ENCODE measurements at places on chromosomes 7 and 10.

GRCh38 chr7:43659549-43659896, 69.8 kb downstream of the COA1 start:
- H3K4me3 ChIP-seq: no peak overlapping the region
- no peak for DNase-seq
- no peaks in the 10 kb centered on the region for H3K27me3 ChIP-seq
- peak overlapping the region; percentile 42 for H3K27ac ChIP-seq

DNA sequence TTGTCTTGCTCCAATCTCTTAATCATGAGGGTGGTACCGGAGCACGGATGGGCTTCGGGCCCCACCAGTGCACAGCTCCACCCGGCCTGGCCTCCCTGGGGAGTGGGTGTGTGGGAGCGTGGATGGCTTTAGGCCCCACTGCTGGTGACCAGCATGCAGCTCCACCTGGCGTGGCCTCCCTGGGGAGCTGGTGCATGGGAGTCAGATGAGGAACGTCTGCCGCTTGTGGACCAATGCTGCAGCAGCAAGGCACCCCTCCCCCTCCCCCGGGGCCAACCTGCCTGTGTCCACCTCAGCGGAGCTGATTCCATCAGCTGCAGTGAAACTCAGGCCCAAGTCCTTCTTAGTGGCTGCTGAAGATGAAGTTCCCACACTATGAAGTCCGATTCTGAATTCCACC, 511.4 kb downstream of the PTPRN2 start:
- no peak overlapping the region for H3K4me3 ChIP-seq
- peaks cover 3% of the 10 kb centered on the region for H3K4me1 ChIP-seq
- H3K27ac ChIP-seq: no peak overlapping the region

DNA sequence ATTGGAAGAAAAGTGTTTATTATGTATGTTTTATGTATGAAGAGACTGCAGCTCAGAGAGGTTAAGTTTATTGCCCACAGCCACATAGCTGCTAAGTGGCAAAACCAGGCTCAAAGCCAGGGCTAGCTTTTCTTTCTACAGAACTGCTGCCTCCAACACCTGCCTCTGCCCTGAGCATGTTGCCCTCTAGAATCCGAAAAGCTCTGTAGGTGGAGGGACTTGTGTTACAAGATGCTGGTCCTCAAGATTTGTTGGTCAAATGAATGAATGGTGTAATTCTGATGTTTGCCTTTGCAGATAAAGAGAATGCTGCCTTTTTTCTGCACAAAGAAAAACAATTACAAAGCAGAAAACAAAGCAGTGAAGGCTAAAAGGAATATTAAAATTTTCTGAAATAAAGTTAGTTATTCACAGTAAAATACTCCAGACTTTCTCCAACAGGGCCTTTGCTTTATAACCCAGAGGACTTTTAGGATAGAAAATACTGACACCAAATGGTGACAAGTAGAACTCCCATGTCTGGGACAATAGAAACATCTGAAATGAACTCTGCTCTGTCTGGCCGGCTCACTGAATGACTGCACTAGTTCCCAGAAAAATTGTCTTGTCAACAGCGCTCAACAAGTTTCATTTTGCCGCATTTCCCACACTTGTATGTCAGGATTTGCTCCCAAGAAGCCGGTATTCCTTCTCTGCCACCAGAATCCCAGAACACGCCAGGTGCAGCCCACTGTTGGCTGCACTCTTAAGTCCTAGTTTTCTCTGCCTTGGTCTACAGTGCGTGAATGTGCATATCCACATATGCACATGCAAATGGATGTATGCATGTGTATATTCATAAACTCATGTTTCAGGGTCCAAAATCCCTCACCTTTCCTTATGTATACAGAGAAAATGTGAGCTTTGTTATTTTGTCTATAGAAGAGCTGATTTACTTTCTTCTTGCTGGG, 11.0 kb upstream of the DNTT start:
- DNase-seq: no peak
- peaks cover 5% of the 10 kb centered on the region for H3K27me3 ChIP-seq
- no peaks in the 10 kb centered on the region for H3K36me3 ChIP-seq
- no peak overlapping the region for H3K4me3 ChIP-seq
- peaks cover 17% of the 10 kb centered on the region for H3K4me1 ChIP-seq

GRCh38 chr7:123198668-123199652, 809 bp downstream of the SLC13A1 start:
- H3K4me3 ChIP-seq: no peak overlapping the region
- H3K27ac ChIP-seq: no peak overlapping the region

DNA sequence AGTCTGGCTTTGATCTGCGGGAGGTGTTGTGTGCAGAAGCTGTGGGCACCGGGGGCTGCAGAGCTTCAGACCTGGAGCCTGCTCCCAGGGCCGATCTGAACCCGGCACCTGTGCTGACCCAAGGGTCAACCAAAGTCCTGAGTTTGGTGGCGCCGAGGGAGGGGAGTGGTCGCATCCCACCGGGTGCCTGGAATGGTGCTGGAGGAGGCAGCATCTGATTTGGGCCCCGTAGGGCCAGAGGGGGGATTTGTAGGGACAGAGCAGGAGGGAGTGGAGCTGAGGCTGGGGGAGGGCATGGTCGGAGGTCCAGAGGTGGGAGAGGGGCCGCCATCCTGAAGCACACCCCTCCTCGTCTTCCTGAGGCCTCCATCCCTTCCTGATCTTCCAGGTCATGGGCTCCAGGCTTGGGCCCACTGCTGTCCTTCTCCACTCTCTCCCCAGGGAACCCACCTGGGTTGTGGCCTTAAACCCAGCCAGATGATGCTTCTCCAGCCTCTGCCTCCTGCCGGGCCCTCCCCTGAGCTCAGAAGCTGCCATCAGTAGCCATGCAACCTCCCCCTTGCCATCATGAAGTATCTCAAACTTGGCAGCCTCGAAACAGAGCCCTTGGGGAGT, 112.9 kb downstream of the LHPP start:
- H3K36me3 ChIP-seq: no peaks in the 10 kb centered on the region
- peaks cover 3% of the 10 kb centered on the region for H3K4me1 ChIP-seq
- H3K27me3 ChIP-seq: no peaks in the 10 kb centered on the region

DNA sequence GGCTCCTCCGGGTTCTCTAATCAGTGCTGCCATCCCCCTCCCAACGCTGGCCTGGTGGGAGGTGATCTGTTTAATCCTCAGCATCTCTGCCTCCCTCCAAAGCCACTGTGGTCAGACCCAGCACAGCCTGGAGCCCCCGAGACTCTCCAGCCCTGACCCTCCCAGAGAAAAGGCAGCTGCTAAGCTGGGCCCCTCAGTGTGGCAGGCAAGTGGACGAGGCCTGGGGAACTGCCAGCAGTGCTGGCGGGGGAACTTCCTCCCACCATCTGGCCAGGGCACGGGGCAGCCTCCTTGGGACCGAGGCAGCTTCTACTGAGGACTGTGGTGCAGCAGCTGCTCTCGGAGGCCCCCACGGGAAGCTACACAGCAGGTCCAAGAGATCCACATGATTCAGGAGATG, 51.1 kb downstream of the DPYSL4 start:
- no peak overlapping the region for H3K4me3 ChIP-seq
- no peak overlapping the region for H3K27ac ChIP-seq

GRCh38 chr10:78706256-78706655, 362.5 kb upstream of the ZMIZ1 start:
- no peak overlapping the region for H3K27ac ChIP-seq
- H3K27me3 ChIP-seq: peaks cover 3% of the 10 kb centered on the region
- no peak for DNase-seq
- no peak overlapping the region for H3K4me3 ChIP-seq
- H3K4me1 ChIP-seq: no peaks in the 10 kb centered on the region

- H3K27ac ChIP-seq: no peak overlapping the region
- peaks cover 6% of the 10 kb centered on the region for H3K4me1 ChIP-seq
- no peak overlapping the region for H3K4me3 ChIP-seq
- no peak for DNase-seq
Measured at GRCh38 chr7:100401811-100402210, 26.7 kb downstream of the ZCWPW1 start.

GRCh38 chr7:50661345-50662040, 96.3 kb upstream of the DDC start:
- H3K36me3 ChIP-seq: no peaks in the 10 kb centered on the region
- peak overlapping the region; percentile 29 for H3K4me3 ChIP-seq
- no peaks in the 10 kb centered on the region for H3K27me3 ChIP-seq
- no peak for DNase-seq

- peaks cover 11% of the 10 kb centered on the region for H3K36me3 ChIP-seq
- H3K27me3 ChIP-seq: no peaks in the 10 kb centered on the region
- H3K4me1 ChIP-seq: peaks cover 9% of the 10 kb centered on the region
Measured at GRCh38 chr7:137919987-137920386, 73.2 kb upstream of the DGKI start.

DNA sequence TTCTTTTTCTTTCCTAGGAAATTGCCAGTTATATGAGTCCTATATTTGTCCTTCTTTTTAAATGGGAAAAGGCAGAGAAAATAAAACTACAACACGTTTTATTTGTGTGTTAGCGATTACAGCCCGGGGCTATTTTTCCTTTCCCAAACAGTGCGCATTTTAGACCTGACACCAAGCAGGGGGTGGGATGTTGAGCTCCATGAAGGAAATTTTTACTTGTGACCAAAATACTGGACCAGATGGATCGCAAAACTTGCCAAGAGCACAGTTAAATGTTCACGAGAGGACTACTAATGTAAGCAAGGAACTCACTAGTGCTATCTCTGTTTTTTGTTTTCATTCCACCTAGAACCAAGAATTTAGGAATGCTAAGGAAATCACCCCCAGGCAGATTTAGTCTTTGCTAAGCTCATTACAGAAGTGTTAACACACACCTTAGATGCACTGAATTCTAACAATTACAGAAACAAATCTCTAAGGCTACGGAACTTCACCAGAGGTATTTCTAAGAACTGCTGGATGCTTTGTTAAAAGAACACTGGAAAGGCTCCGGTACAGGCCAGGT, 114.8 kb downstream of the JAZF1 start:
- H3K36me3 ChIP-seq: peaks cover 5% of the 10 kb centered on the region
- DNase-seq: no peak
- H3K27ac ChIP-seq: no peak overlapping the region
- peaks cover 9% of the 10 kb centered on the region for H3K27me3 ChIP-seq

GRCh38 chr10:95236068-95236903, 42.2 kb downstream of the ACSM6 start:
- H3K4me3 ChIP-seq: no peak overlapping the region
- no peaks in the 10 kb centered on the region for H3K36me3 ChIP-seq
- H3K27me3 ChIP-seq: peaks cover 7% of the 10 kb centered on the region
- no peak overlapping the region for H3K27ac ChIP-seq
- no peaks in the 10 kb centered on the region for H3K4me1 ChIP-seq

- H3K36me3 ChIP-seq: no peaks in the 10 kb centered on the region
- no peaks in the 10 kb centered on the region for H3K27me3 ChIP-seq
- H3K27ac ChIP-seq: no peak overlapping the region
- no peak overlapping the region for H3K4me3 ChIP-seq
- no peaks in the 10 kb centered on the region for H3K4me1 ChIP-seq
Measured at GRCh38 chr7:35983626-35984025, 169.4 kb upstream of the EEPD1 start.

GRCh38 chr10:100879741-100880360, 32.9 kb upstream of the SLF2 start:
- peaks cover 5% of the 10 kb centered on the region for H3K4me1 ChIP-seq
- DNase-seq: no peak
- peaks cover 19% of the 10 kb centered on the region for H3K27me3 ChIP-seq
- no peaks in the 10 kb centered on the region for H3K36me3 ChIP-seq

GRCh38 chr7:2601065-2601464, 30.7 kb upstream of the TTYH3 start:
- no peak overlapping the region for H3K4me3 ChIP-seq
- H3K36me3 ChIP-seq: peaks cover 7% of the 10 kb centered on the region
- no peaks in the 10 kb centered on the region for H3K27me3 ChIP-seq
- peaks cover 2% of the 10 kb centered on the region for H3K4me1 ChIP-seq

- DNase-seq: no peak
- H3K4me1 ChIP-seq: peaks cover 36% of the 10 kb centered on the region
- peaks cover 39% of the 10 kb centered on the region for H3K27me3 ChIP-seq
- peak overlapping the region; percentile 36 for H3K4me3 ChIP-seq
- H3K36me3 ChIP-seq: no peaks in the 10 kb centered on the region
Measured at GRCh38 chr10:101132636-101133473, 1.8 kb downstream of the TLX1 start.

DNA sequence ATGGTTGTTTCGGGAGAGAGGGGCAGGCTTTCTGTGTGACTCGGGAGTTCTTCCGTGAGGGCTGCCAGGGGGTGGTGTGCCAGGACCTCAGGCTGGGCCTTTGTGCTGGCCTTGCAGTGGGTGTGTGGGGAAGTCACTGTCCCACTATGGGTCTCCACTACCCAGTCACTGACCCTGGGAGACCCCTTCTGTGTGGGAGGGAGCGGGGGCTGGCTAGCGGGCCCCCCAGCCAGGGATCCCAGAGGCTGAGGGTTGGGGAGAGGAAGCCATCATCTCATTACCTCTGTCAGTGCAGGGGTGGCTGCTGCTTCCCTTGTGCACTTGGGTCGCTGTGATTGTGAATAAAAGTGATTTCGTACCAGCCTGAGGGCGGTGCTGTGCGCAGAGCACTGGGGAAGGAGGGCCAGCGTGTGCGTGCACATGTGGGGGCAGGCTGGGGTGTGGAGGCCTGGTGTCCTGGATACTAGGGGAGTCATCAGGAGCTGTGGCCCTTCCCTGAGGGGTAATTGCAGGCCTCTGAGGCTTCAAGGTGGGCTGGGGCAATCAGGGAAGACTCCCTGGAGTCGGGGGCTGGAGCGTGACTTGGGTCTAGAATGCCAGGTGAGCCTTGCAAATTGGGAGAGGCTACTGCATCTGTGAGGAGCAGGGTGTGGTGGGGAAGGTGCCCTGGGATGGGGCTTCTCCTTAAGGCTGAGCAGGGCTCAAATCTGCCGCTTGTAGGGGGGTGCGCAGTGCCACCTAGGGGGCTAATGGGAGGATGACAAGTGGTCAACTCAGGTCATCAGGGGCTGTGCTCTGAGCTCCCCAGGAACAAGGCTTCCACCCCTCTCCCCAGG, 98.9 kb downstream of the NEURL1 start:
- H3K4me1 ChIP-seq: no peaks in the 10 kb centered on the region
- no peak overlapping the region for H3K27ac ChIP-seq
- H3K27me3 ChIP-seq: no peaks in the 10 kb centered on the region
- DNase-seq: peak; percentile 20

DNA sequence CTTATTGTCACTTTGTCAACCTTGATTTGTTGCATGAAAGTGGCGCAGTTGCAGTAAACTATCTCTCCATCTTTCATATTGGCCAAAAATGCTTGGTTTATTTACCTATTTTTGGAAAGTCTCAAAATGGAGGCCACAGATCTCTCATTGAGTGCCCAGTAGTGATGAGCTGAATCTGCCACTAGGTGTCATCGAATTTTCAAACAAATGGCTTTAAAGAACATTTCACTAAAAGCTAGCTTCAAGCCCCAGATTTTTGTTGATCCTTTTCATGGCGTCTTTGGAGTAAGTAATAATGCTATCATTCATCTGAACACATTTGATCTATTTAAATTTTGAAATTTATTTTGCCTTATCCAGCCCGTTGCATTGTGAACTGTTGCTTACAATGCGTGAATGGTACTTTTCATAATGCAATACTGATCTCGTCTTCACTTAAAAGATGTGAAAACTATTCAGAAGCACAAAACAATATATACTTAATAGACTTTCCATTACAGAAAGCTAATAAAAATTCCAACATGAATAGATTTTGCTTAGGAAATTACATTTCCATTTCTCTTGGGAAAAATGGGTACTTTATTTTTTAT, 236.2 kb downstream of the DNAJB9 start:
- H3K27ac ChIP-seq: no peak overlapping the region
- DNase-seq: no peak
- H3K4me3 ChIP-seq: no peak overlapping the region
- H3K27me3 ChIP-seq: peaks cover 3% of the 10 kb centered on the region

Data from naive thymus-derived CD8-positive, alpha-beta T cell (primary cell).